ENCODE measurements at places on chromosomes 13 and 19.
A peak's percentile ranks its signal among the peaks of the same experiment; 100 is the strongest.

DNA sequence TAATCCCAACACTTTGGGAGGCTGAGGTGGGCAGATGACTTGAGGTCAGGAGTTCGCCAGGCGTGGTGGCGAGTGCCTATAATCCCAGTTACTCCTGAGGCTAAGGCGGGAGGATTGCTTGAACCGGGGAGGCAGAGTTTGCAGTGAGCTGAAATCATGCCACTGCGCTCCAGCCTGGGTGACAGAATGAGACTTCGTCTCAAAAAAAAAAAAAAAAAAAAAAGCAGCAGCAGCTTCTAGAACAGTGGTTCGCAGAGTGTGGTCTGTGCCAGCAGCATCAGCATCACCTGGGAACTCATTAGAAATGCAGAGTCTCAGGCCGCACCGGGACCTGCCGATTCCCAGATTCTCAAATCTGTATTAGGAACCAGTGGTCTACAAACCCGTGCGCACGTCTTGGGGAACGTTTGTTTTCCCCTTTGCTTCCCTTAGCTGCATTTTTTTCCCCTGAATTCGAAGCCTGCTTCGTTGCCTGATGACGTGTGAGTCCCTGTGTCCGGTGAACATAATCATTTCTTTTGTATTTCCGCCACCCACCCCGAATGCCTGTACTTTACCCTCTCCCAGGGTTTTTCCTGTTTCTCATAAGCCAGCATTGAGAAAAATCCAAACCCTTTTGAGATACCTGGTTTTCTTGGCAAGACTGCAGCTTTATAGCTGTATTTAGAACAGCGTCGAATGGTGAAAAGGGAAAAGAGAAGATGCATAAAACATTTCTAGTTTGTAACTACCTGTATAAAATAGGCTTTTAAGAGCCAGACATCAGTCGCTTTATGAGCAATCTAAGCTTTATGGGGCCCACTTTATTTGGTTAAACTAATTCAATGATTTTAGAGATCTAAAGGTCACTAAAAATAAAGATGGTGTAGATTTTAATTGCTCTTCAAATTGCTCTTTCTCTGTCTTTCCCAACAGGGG is 49.8 kb downstream of the BICRA start:
- DNase-seq: peak; percentile 51

- DNase-seq: peak; percentile 97
Observed at GRCh38 chr19:37999309-38000213, 92.6 kb downstream of the SIPA1L3 start.

GRCh38 chr19:27765397-27765796 is 1447.6 kb downstream of the UQCRFS1 start:
- DNase-seq: no peak

DNA sequence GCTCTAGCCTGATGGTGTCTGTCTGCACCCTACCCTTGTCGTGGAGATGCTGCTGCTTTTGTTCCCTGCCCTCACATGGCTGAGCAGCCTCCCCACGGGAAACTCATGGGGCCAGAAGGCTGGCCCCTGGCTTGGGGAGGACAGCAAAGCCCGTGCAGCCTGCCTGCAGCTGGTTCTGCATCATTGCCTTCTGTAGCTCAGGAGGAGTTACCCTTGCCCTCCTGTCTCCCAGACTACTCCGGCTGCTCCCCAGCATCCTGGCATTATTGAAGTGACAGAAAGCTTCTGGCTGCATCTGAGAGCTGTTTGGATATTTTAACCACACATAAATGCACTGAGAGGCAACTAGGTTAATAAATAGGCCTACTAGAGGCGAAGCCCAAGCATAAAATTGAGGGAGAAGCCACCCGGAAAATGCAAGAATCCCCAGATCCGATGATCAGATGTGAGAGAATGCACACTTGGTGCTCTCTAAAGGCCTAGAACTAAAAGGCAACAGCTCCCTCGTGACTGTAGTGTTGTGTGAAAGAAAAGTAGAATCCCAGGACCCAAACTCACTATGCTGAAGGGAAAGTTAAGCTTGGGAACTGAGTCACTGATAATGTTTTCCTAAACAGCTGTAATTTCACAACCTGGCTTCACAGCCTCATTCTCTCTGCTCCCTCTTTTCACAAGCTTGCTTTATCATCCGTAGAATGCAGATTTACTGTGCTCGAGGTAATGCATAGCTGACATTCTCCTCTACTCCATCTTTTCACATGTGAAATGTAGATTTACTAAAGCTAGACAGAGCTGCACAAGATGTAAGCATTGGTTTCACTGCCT is 110.8 kb downstream of the TNFRSF19 start:
- peak; percentile 81 for DNase-seq

GRCh38 chr19:32350987-32351348 is 5.6 kb downstream of the ZNF507 start:
- DNase-seq: no peak

DNA sequence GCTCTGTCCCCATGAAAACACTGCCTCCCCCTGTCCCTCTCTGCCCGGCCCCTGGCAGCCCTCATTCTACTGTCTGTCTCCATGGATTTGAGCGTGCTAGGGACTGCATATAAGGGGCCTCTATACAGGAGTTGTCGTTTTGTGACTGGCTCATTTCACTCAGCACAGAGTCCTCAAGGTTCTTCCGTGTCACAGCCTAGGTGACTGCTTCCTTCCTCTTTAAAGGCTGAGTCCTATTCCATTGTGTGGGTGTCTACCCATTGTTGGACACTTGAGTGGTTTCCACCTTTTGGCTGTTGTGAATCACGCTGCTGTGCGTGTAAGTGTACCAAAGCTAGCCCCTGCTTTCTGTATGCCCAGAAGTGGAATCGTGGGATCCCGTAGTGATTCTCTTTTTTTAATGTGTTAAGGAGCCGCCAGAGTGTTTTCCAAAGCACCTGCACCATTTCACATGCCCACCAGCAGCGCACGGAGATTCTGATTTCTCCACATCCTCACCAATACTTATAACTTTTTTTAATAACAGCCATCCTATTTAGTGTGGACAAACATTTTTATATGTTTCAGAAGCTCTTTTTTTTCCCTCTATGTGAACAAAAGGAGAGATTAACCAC is 116.7 kb downstream of the COL4A2 start:
- DNase-seq: no peak

GRCh38 chr19:22935151-22935550 is 67.8 kb downstream of the ZNF728 start:
- DNase-seq: no peak

DNA sequence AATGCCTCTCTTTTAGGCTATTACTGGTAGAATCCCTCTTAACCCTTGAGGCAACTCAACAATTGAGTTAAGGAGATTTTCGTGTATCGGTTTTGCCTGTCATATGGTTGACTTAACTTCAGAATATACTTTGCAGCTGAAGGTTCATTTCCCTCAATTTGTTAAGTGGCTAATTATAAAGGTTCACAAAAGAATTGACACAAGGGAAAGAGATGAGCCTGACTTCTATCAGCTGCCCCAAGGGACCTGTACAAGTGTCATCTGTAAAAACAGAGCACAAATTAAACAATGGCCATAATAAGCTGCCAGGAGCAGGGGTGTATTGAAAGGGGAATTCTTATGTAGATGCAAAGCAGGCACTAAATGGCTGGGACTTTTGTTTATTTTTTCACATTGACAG is 334.8 kb upstream of the OBI1 start:
- DNase-seq: no peak

DNA sequence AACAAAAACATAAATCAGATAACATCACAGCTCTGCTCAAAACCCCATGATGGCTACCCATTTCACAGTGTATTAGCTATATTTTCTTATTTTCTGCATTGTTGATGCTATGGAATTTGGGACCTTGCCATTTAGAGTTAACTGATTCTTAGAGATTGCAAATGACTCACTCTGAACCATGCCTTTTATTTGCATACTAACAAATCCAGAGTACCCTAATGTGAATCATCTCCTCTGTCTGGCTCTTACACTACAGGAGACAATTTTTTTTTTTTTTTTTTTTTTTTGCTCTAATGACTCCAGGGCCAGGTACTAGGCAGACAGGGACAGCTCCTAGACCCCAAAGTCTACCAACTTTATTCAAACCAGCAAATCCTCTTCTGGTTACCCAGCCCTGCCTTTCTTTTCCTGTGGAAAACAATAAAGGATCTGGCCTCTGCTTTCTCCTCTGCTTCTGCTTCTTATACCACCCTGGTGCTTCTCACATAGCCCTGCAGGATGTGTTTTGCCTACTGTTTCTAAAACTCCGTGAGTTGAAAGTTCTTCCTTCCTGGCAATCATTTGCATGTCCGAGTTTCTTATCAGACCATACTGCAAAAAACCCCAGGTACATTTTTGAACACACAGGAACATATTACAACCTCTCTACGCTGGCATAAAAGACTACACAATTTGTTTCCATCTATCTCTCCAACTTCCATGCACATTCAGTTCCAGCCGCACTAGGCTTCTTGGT is 10.6 kb upstream of the ZNF460 start:
- peak; percentile 85 for DNase-seq

DNA sequence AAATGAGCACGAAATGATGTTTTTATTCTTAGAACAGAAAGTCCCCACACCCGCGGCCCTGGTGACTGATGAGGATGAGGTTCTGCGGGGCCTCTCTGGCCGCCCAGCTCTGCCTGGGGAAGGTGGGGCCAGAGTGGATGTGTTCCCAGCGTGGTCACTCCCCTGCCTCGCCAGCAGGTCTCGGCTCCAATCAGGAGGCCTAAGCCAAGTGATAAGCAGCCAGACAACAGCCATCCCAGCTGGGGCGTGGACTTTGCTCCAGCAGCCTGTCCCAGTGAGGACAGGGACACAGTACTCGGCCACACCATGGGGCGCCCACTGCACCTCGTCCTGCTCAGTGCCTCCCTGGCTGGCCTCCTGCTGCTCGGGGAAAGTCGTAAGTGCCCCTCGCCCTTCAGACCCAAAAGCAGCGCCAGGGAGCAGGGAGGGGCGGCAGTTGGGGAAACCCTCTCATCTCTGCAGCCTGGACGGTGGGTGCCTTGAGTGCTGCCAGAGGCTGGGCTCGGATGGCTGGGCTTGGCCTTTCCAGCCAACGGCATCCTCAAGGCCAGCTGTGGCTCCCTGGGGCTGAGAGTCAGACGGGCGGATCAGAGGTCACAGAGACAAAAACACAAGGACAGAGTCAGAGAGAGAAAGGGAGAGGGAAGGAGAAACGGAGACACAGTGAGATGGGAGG is at the start of gene F10:
TSS of gene F10 (plus strand) at position 250 of the 676 bp plus-strand sequence. CDS start at position 307, 57 bp downstream.
- DNase-seq: peak; percentile 85

DNA sequence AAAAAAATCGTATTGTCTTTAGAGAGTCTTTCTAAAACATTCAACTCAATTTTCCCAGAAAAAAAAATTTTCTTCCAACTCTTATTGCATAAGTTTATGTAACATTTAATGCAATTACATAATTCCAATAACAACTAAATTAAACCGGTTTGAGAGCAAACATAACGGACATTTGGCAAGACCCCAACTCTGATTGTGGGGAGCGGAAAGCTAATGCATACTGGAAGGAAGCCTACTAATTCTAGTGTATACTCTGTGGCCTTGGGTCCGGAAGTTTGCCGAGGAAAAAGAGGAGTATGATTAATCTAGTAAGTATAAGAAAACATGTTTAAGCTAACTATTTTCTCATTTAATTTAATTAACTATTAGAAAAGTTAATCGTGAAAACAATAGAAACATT is 21.3 kb upstream of the MIR17HG start:
- no peak for DNase-seq

DNA sequence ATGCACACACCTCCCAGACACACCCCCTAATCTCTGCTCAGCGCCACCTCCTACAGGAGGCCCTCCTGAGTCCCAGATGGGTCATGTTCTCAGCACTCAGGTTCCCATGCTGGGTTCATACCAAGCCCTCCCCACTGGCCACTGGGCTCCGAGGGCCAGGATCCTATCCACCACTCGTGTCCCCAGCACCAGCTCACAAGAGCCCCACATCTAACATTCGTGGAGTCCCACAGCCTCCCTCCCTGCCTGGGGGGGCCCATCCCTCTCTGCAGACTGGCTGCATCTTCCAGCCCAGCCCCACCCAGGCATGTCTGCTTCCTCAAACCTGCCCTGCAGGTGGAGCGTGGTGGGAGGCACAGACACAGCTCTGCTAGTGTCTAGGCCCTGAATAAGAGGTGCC is 227.4 kb downstream of the TUBA3C start:
- no peak for DNase-seq

DNA sequence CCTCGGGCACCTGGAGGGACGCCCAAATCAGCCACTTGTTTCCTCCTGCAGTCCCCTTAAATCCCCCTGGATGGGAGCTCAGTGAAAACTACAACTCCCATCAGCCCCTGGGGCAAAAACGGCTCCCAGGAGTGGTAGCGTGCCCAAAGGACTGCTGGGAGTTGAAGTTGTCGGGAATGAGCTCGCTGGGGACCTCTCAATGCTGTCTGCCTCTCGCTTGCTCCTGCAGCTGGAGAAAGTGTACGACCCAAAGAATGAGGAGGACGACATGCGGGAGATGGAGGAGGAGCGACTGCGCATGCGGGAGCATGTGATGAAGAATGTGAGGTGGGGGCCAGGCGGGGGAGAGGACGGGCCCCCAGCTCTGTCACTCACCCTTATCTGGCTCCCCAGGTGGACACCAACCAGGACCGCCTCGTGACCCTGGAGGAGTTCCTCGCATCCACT is 14.7 kb upstream of the DHDH start:
- DNase-seq: peak; percentile 20

- DNase-seq: no peak
Observed at GRCh38 chr19:40149501-40149900, 41.7 kb upstream of the MAP3K10 start.

GRCh38 chr19:46299695-46300094 is 2.9 kb downstream of the HIF3A start:
- peak; percentile 15 for DNase-seq

- no peak for DNase-seq
Observed at GRCh38 chr19:57709616-57710015, 612 bp upstream of the ZNF154 start.

DNA sequence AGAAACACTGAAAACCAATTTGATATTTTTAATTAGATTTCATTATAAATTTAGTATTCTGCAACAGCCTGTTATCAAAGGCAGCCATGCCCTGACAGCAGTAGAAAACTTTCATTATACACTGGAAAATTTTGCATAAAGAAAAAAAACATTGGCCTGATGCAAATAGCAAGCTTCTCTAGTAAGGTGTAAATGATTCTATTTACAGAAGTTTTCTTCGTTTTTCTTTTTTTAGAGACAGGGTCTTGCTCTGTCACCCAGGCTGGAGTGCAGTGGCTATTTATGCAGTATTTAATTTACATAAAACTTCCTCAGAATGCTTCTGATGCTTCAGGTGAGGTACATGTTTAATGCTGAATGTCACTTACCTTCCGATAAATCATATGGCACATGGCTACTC is 67.0 kb downstream of the ABCC4 start:
- no peak for DNase-seq

GRCh38 chr13:80901111-80901510 is 560.2 kb upstream of the SPRY2 start:
- DNase-seq: peak; percentile 20

DNA sequence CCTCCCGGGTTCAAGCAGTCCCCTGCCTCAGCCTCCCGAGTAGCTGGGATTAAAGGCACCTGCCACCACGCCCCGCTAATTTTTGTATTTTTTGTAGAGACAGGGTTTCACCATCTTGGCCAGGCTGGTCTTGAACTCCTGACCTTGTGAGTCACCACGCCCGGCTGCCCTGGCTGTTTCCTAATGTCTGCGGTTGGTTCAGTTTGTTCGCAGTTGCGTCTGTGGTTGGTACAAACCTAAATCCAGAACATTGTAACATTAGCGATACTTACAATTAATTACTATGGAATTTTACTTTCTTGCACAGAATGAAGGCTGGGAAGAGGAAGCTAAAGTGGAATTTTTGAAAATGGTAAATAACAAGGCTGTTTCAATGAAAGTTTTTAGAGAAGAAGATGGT is 38.1 kb downstream of the RNF17 start:
- peak; percentile 1 for DNase-seq

- no peak for DNase-seq
Observed at GRCh38 chr13:26951581-26952177, 191.1 kb upstream of the GPR12 start.

Measured in choroid plexus epithelial cell (primary cell).